Spinal cord (tissue), 10 donors: ENCODE measurements at places on chromosomes 4 and X. TPM values are rescaled to one million over a fixed set of nuclear protein-coding genes. Genes with fewer than 3 reads are reported as not detected.

- no peak for DNase-seq
Measured at GRCh38 chr4:80097400-80098177, 24.6 kb upstream of the ANTXR2 start.

Gene ZNF157
- polyA plus RNA-seq = 2.6 TPM

Gene HTN3
- not detected for polyA plus RNA-seq

Gene TKTL2
- 0.19 TPM for polyA plus RNA-seq

- DNase-seq = no peak
Measured at GRCh38 chr4:22508376-22508775, 7.5 kb downstream of the ADGRA3 start.

GRCh38 chr4:54289316-54289715, 60.2 kb downstream of the PDGFRA start:
- no peak for DNase-seq

Gene RBM46
- polyA plus RNA-seq = 0.05 TPM
